ENCODE measurements at places on chromosomes 5 and 9.

GRCh38 chr5:168941901-168942300, 359.0 kb downstream of the SLIT3 start:
- DNase-seq, result no peak

- no peak for DNase-seq
Measured at GRCh38 chr5:146540414-146540813, 24.4 kb upstream of the GPR151 start.

GRCh38 chr9:113899205-113899604, 23.1 kb downstream of the ZNF618 start:
- DNase-seq, result no peak

DNA sequence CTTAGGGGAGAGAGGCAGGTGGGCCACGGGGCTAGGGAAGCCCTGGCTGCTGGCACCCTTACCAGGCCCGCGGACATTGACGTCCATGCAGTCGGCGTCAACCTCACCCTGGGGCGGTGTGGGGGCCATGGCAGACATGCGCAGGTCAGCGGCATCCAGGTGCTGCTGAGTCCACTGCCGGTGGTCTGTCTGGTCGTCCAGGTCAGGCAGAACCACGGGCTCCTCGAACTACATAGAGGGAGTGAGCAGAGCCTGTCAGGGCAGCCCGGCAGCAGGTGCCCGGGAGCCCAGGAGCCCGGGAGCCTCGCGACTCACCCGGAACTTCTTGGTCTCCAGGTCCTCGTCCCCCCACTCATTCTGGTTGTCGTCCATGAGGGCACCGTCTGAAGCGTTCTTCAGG, 18.8 kb upstream of the SEC16A start:
- no peak for DNase-seq

DNA sequence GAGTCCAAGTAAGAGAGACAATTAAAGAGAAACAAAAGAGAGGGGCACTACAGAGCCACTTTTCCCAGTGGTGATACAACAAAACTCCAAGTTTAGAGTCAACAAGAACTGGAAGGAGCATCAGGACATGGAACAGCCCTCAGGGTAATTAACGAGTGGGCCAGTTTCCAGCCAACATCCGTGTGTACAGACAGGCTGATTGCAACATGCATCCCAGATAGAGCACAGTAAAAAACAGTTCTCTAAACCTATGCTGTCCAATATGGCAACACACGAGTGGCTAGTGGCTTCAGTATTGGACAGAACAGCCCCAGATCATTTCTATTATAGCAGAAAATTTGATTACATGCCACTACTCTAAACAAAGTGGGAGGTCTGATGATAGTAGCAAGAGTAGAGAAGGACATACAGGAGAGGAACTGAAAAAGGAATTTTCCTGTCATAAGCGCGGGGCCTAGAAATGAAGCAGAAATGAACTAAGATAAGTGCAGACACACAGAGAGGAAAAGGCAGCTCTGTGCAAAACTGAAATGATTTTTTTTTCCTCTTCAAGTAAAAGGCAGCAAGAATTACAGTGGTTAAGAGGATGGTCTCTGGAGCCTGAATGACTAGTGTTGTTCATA, 175.6 kb upstream of the CCNG1 start:
- DNase-seq, result no peak

DNA sequence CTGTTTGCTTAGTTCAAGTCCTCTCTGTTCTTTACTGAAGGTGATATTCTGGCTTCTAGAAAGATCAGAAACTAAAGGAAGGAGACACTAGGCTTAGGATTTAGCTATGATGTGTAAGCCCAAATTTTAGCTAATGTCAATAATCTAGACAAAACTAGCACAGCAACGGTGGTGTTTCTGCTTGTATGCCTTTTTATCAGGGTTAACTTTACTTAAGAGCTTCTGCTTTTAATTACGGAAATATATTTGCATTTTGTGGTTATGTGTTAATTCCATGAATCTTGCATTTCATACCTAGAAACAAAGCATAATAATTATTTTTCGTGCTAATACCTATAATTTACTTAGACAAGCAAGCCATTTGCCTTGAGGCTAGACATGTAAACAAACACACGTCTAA, 96.1 kb downstream of the PAX5 start:
- DNase-seq, result no peak

All from lung microvascular endothelial cell (primary cell).